ENCODE measurements at places on chromosomes 7 and 10.

GRCh38 chr7:91651986-91652385 lies 228.5 kb downstream of the MTERF1 start:
- no peak for DNase-seq

- DNase-seq = no peak
Measured at GRCh38 chr7:536231-536630, 16.6 kb upstream of the PDGFA start.

DNA sequence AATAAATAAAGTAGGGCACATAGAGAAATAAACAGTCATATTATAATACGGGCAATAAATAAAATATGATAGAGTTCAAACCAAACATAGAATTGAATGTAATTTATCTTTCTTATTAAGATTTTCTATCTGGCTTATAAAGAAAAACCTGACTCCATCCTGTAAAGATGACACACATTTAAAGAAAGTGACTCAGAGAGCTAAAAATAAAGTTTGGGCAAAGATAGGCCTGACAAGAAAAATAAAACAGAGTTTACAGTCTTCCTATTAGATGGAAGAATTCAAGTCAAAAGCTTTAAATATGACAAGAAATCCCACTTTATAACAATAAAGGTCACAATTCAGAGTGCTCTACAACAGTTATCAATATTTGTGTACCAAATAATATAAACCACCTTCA lies 580.6 kb downstream of the PHTF2 start:
- no peak for DNase-seq

GRCh38 chr7:113763226-113763625 lies 155.6 kb downstream of the PPP1R3A start:
- DNase-seq = no peak

GRCh38 chr10:119896061-119896655 lies 3.6 kb downstream of the SEC23IP start:
- DNase-seq = no peak

DNA sequence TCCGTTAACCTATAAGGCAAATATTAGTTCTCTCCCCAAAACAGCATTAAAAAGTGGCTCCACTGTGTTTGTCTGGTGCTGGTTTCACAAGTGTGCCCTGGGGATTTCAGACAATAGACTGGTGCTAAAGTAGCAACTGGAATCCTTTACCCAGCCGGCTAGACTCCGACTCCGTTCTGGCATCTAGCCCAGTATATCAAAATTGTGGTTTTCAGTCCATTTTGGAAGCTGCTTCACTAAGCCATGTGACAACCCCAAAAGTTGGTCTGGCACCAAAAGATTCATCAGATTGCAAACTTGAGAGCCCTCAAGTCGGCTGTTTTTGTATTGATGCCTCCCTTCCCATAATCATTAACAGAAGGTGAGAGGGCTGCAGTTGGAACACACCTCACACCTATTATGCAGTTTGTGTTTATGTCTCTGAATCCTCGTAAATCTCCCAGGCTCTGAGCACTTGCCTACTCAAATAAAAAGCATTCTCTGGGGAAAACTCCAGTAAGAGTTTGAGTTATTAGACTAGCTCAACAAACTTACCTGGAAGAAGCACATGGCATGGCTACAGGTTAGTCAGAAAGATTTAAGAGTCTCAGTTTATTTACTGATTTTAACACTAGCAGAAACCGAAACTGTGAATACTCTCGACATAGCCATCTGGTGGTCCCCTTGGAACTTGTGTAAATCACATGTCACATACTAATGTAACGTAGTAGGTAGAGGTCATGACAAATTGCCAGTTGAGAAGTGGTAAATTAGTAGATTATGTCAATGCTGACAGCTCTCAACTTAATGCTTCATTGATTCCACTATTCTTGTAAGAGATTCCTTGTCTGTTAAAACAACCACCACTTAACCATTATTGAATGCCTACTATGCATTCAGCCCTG lies 14.8 kb upstream of the WNT16 start:
- DNase-seq = no peak

DNA sequence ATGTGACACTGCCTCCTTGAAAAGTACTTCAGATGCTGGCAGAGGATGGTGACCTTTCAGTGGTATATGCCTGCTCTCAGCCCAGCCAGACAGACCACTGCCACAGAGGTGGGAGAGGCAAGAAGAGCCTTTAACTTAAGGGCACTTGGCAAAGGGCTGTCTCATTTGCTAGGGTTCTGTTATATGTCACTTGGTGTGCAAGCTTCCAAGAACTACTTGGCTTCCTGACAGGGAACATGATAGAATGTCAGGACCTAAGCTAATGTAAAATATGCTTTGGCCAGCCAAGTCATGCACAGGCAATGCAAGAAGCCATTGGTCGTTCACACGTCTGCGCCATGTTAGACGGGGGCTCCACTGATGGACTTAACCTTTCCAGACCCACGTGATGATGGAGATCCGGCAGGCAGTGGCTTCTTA lies 54.7 kb downstream of the RBM20 start:
- DNase-seq = no peak

- no peak for DNase-seq
Measured at GRCh38 chr7:578386-578785, 58.7 kb upstream of the PDGFA start.

DNA sequence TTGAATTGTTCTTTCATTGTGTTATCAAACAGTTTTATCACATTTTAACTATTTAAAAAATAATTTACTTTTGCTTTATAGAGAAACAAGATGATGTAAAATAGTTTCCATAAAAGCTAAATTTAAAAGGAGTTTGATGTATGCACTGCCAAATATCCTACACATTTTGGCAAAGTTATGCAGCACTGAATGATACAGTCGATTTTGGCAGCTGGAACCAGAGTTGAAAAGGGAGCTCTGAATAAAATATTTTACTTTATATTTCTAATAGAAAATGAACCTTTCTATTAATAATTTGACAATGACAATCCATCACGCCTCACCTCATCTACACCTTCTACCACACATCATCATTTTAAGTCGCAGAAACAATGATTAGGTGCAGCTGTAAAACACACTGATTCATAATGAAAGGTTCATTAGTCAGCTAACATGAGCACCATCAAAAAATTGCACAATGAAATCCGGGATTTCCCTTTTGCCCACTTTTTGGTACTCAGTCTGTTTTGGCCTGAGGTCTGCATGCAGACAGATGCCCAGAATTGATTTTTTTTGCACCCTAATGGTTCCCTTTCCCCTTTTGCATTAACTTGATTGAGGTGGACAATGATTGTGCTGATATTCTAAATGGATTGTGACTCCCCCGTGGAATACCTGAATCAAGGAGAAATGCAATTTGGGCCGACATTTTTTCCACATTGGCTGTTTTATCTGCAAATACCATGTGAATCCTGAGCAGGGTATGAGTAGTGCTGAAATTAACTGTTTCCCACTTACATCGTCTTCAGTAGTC lies 105.8 kb downstream of the THSD7A start:
- DNase-seq = peak; percentile 54

GRCh38 chr7:3028071-3028757 lies 15.5 kb downstream of the CARD11 start:
- no peak for DNase-seq

- DNase-seq = no peak
Measured at GRCh38 chr10:580778-581177, 108.7 kb downstream of the DIP2C start.

DNA sequence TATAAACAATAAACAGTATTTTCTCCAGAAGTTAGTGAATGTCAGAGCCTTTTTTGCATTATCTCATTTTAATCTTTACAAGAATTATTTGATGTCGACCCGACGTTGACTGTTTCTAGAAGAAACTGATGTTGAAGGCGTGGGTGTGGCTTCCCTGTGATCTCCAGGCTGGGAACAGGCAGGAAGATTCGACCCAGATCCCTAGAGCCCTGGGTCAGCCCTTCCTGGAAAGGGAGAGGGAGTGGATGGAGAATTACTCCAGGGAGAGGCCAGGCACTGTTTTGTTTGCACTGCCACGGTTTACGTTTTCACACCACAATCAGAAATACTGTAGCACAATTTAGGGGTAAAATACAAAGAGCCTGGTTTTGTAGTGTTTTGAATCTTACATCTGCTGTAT lies 133.1 kb downstream of the ADARB2 start:
- DNase-seq = no peak

GRCh38 chr10:63288170-63288569 lies 155.0 kb downstream of the NRBF2 start:
- DNase-seq = no peak

DNA sequence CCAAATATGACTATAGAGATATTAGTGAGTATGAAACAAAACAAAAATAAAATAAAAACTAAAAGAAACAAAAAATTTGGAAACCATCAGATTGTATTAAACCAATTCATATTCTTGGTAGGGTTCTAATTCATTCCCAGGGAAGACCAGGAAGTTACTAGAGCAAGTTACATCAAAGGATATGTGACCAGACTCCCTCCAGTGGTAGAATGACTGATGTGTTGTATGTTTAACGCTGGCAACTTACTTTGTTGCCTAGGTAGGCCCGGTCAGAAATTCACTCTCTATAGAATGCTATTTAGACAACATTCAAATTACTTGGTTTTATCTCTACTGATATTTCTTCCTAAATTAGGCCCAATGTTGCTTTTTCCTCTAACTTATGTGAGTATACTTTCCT lies 5.2 kb downstream of the PHYHIPL start:
- no peak for DNase-seq

- DNase-seq = no peak
Measured at GRCh38 chr10:119418362-119418761, 124.2 kb downstream of the RGS10 start.

- no peak for DNase-seq
Measured at GRCh38 chr10:63084690-63085382, 48.3 kb upstream of the NRBF2 start.

GRCh38 chr7:3589752-3590151 lies 288.7 kb downstream of the SDK1 start:
- DNase-seq = no peak

GRCh38 chr10:12724807-12725579 lies 276.5 kb downstream of the CCDC3 start:
- no peak for DNase-seq

GRCh38 chr10:129760003-129760315 lies 204.1 kb downstream of the EBF3 start:
- peak; percentile 36 for DNase-seq

DNA sequence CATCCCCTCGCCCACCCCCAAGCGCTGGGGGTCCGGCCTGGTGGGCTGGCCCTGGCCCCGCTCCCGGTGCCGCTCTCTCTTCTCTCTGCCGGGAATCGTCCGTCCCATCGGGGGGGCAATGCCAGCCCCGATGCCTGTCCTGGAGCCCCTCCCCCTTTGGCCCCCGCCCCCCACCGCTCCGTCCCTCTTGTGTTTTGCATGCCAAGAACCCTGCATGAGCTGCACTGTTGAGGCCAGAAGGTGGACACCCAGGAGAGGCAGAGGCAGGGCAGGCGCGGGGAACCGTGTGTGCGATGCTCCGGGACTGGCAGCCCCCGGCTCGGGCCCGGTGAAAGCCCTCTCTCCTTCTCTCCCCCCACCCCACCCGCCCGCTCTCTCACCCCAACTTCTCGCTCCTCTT lies 22.1 kb upstream of the HSPB1 start:
- DNase-seq = no peak

DNA sequence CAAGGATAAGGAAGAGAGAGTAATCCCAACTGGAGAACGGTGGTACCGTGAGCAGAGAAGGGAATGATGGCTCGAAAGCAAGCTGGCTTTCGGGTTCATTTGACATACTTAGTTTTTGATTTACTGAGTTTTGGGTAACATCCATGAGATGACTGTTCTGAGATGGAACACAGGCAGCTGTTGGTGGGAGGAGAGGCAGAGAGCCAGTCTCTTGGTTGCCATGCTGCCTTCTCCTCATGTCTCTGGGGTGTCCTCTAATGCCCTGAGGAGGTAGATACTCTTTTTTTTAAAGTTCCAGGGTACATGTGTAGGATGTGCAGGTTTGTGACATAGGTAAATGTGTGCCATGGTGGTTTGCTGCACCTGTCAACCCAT lies 76.4 kb upstream of the NRP1 start:
- no peak for DNase-seq

DNA sequence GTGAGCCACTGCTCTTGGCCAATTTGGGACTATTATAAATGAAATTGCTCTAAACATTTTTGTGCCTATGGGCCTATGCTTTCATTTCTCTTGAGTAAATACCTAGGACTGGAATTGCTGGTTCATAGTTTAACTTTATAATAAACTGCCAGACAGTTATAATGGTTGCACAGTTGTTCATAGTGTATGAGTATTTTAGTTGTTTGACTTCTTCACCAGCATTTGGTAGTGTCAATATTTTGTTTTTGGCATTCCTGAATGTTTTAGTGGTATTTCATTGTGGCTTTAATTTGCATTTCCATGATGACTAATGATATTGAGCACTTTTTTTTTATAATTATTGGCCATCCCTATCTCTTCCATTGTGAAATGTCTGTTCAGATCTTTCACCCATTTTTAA lies 29.5 kb downstream of the PLEKHA8 start:
- no peak for DNase-seq

DNA sequence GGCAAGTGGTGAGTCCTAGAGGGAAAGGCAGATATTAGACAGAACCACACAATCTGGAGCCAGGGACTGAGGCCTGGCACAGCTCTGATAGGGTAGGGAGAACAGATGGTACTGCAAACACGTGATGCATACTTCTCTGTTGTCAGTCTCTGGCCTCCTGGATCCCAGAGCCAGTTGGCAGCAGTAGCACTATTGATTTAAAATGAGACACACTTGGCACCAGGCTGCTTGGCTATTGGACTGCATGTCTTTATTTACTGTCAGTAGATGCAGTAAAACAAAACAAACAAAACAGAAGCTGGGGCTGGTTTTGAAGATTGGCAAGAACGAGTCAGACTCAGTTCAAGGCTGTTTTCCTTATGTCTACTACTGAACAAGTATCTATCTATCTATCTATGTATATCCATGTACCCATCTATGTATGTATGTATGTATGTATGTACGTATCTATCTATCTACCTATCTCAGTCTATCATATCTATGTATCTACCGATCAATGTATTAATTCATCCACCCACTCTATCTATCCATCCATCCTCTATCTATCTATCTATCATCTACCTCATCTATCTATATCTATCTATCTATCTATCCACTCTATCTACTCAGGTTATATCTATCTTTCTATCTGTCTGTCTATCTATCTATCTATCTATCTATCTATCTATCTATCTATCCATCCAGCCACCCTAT lies 23.4 kb upstream of the MGAM2 start:
- DNase-seq = no peak

GRCh38 chr7:131057015-131057793 lies 270.5 kb upstream of the MKLN1 start:
- DNase-seq = no peak

- DNase-seq = peak; percentile 26
Measured at GRCh38 chr10:79049931-79050895, 18.6 kb upstream of the ZMIZ1 start.

- DNase-seq = no peak
Measured at GRCh38 chr7:80637911-80638765, at the start of gene CD36. Gene CD36 (plus strand): TSS chr7:80638642. CDS start chr7:80646741, 8,099 bp downstream.

- no peak for DNase-seq
Measured at GRCh38 chr10:48811917-48812316, 127.2 kb downstream of the WDFY4 start.

GRCh38 chr7:46756996-46757395 lies 824.9 kb downstream of the TNS3 start:
- no peak for DNase-seq

Measured in right forelimb (tissue), 1 donor.